ENCODE measurements at places on chromosomes 12 and 14.

GRCh38 chr14:96648506-96649326 lies 146.5 kb downstream of the PAPOLA start:
- no peak for DNase-seq

DNA sequence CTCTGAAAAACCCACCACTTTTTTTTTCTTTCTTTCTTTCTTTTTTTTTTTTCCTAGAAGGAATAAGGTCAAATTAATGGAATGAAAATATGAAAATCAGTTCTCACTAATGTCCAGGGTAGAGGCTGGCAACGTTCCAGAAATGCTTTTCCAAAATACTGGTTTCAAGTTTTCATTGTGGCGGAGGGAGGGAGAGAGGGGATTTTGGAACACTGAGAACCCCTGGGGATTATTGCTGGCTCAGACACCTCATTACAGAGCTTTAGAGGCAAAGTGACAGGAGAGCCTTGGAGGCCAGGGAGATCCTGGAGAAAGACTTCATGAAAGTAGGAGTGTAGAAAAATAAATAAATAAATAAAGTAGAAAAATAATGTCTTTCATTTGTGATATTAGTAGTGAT lies 45.4 kb downstream of the ALX1 start:
- DNase-seq, result no peak

DNA sequence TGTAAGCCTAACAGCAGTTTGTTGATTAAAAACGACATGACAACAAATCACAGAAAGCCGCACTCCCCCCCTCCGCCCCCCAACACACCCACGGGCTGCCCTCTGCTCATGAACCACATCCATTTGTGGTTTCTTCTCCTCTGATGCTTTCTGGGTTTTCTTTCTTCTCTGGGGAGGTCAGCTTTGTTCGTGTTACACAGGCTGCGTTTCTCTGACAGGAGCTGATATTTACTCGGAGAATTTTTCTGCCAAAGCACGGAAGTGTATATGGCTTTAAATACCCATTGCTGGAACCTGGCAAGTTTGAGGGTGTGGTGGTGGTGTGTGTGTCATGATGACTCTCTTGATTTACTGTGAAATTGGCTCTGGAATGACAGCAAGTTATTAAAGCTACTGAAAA lies 883.7 kb upstream of the TMEM132C start:
- DNase-seq, result no peak

DNA sequence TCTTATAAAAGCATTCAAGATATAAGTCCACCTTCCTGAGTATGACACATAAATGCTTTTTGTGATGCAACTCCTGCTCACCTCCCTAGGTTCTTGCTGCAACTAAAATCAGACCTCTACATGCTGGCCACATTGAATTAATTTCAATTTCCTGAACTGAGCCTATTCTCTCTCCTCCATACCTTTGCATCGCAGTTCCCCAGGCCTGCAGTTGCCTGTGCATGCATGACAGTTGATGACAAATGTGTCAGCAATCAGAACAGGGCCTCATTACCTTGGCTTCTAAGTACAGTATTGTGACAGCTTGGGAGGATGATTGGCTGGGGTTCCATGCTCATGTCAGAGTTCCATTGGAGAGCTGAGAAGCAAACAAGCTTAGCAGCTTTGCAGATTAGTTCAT lies 3.9 kb upstream of the TM7SF3 start:
- DNase-seq, result no peak

DNA sequence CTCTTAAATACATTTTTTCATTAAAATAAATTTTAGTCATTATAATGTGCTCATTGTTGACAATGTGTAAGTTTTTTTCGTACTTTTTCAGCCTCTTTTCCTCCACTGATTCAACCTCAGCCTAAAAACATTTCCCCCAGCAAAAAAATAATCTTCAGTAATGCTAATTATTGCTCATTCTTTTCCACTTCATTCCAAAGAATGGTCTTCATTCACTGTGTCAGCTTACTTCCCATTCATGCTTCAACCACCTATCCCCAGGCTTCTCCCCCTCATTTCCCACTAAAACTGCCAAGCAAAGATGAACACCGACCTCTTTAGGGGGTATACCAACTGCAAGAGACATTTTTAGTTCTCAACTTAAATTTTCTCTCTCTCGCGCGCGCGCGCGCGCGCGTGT lies 2.7 kb upstream of the IPO8 start:
- no peak for DNase-seq

DNA sequence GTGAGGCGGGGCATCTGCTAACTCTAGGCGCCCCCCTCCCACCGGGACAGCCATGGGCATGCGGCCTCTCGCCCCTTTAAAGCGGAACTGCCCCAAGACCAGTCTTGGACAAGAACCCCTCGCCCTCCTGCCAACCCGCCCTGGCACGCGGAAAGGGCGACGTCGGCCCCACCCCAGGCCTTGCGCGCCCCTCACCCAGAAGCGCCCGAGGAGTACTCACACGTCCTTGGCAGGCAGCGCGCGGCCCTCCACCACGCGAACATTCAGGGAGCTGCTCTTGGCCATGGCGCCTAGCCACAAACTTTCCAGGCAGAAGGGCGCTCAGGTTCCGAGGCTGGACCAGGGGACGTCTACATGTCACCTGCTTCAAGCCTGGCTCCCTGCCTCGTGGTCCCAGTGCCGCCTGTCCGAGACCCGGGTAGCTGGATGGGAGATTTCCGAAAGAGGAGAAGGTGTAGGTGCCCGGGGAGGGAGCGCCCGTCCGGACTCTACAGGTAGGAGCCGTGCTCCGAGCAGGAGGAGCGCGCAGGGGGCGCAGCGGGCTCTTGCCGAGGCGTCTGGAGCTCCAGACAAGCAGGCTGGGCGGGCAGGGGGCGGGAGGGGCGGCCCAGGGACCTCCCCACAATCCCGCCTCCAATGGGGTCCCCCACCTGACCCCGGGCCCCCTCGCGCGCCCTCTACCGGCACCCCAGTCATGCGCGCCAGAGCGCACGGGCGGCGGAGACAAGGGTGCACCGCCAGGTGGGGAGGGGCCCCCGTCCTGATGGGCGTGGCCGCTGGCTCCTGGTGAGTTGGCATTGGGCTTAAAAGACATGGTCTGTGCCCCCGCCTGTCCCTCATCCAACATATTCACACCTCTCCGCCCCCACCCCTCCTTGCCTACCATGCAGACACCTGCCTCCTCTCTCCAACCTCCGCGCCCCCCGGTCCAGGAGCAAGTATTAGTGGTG lies at the start of gene RASAL1:
Gene RASAL1 (minus strand): TSS at position 584 of the 950 bp plus-strand sequence. CDS start 299 bp downstream, at position 285.
- peak; percentile 91 for DNase-seq

GRCh38 chr12:94171595-94171930 lies 23.2 kb downstream of the PLXNC1 start:
- no peak for DNase-seq

DNA sequence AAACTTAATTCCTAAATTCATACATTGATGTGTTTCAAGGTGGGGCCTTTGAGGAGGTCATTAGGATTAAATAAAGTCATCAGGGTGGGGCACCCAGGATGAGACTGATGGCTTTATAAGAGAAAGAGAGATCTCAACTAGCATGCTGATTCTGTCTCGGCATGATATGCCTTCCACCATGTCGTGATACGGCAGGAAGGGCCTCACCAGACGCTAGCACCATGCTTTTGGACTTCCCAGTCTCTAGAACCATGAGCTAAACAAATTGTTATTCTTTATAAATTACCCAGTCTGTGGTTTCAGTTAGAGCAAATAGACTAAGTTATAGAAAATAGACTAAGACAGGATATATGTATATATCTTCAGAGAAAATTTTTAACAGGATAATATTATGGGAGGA lies 759.6 kb downstream of the MED13L start:
- no peak for DNase-seq

GRCh38 chr12:91833780-91834359 lies 311.8 kb downstream of the BTG1 start:
- no peak for DNase-seq

GRCh38 chr12:16670456-16671050 lies 64.6 kb upstream of the LMO3 start:
- no peak for DNase-seq

- DNase-seq, result no peak
These were observed 238.5 kb downstream of the GPHN start for GRCh38 chr14:66746316-66747006.

DNA sequence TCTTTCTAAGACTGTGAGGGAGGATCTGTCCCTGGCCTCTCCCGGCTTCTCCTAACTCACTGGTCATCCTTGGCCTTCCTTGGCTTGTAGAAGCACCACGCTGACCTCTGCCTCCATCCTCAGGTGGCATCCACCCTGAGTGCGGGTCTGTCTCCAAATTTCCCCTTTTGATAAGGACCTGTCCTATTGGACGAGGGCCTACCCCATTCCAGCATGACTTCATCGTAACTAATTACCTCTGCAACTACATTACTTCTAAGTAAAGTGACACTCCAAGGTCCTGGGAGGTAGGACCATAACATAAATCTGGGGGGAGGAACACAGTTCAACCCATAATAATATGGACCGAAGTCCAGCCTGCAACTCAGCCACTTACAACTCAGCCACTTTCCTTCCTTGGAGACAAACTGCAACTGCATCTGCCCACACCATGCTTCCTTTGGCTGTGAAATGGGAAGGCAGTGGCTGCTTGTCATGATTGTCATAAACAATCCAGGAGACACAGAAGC lies 229.6 kb upstream of the DIO3 start:
- no peak for DNase-seq

DNA sequence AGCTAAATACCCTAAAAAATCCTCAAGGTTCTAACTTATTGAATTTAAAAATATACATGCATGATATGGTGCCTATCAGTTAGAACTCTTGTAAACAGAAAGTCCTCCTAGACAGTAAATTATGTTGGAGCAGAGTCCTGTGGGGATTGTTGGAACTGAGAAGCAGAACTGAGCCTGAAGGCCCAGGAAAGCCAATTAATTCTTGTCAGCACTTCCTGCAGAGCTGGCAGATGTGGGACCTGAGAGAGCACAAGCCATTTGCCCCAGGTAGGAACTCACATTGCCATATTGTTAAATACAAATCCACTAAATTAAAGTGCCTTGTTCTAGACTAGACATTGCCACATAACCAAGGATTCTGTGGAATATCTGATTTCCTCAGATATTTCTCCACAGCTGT lies 117.1 kb downstream of the RTN1 start:
- no peak for DNase-seq

GRCh38 chr14:32336702-32337101 lies 7.6 kb downstream of the AKAP6 start:
- DNase-seq, result no peak

GRCh38 chr12:107955966-107956643 lies 173.0 kb upstream of the WSCD2 start:
- no peak for DNase-seq

DNA sequence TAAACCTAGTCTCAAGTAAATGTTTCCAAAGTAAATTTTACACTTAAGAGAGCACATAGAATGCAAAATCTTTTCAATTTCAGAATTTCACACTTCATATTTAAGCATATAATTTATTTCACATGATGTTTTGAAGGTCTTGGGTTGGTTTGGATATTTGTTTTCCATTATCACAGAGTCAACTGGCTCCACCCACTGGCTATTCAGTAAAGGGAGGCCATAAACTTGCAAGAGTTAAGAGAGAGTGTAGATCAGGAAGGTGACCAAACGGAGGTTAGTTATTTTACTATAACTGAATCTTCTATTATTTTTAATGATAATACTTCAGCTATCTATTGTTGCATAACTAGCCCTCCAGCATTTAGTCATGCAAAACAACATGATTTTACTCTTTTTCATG lies 6.2 kb upstream of the CPNE8 start:
- DNase-seq, result no peak

DNA sequence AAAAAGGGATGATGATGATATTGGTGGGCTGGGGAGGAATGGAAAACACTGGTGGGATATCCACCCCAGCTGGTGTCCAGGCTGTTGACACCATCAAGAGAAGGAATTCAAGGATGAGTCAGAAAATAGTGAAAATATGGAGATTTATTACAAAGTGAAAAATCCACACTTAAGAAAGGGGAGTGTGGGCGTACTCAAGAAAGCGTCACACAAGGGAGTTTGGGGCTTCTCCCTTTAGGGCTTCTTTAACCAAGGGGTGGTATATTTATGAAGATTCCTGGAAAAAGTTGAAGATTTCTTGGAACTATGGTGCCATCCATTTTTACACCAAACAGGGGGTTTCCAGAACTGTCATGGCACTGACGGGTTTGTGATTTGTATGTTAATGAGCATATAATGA lies 63.1 kb upstream of the ARID2 start:
- no peak for DNase-seq

GRCh38 chr12:116955382-116956021 lies 44.8 kb downstream of the FBXW8 start:
- no peak for DNase-seq

- DNase-seq, result no peak
These were observed 33.0 kb downstream of the SPATS2 start for GRCh38 chr12:49400304-49400703.

DNA sequence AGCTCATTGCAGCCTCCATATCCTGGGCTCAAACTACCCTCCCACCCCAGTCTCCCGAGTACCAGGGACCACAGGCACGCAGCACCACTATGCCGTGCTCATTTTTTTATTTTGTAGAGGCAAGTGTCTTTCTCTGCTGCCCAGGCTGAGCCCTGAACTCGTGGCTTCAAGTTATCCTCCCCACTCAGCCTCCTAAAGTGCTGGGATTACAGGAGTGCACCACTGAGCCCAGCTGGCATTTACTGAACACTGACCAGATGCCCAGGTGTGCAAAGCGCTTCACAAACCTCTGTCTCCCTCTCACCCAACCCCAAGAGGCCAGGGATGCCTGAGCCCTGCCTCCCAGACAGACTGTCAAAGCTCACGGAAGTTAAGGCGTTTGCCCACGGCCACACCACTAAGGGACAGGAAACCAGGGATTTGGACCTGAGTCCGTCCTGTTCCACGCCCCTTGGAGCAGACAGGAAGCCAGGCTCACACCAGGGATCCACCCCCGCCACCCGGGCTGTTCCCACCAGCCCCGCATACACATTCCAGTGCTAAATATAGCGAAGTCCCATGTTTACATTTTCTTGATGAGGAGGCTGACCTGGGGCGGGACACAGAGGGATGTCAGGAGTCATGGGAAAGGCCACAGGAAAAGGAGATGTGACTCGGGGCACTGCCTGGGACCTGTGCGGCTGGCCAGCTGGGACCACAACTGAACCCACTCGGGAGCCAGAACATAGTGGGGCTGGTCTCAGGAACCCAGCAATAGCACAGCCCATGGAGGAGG lies 51.2 kb downstream of the TESC start:
- no peak for DNase-seq

GRCh38 chr12:51442324-51442723 lies 17.7 kb downstream of the SLC4A8 start:
- DNase-seq, result no peak

DNA sequence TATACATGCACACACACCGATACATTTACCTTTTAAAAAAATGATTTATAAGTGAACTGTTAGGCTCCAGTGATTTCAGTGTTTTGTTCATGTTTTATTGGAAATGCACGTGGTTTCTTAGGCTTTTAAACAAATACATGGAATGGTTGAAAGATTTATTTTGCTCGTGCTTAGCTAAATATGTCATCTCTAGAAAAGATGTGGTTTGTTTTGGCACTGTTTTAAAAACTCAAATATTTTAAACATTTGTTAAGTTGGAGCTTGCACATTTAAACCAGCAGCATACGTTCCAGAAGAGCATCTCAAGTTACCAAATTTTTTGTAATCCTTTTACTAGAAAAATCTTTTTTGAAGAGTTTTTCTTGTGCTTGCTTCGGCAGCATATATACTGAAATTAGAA lies 44.5 kb downstream of the FOXA1 start:
- DNase-seq, result no peak
